ENCODE measurements at places on chromosomes 2 and 18.

DNA sequence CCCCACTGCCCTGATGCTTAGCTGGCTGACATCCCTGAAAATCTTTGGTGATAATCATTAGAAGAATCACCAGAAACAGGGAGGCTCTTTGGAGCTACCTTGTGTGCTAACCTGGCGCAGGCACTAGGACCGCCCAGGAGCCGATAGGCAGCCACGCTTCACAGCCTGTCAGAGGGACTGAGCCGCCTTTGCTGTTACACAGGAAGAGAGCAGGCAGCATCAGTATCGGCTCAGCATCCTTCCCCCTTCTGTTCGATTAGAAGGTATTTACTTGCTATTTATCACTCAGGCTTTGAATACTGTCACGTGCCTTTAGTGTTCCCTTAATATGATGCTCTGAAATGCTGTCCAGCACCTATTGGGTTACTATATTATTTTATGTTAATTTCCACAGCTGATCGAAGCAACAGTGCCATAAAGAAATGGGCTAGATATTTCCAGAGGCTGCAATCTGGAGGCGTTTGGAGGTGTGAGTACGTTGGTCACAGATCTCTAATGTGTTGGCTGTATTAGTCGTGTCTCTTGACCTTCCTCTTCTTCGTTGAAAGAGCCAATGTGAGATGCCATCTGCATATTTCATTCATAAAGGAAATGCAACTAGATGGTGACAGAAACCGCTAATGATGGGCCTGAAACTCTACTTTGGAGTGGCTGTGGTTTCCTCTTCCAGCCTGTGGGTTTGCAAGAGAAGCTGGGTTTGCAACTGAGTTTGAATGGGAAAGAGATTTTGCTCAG is 110.4 kb upstream of the RAB27B start:
- no peak for DNase-seq

DNA sequence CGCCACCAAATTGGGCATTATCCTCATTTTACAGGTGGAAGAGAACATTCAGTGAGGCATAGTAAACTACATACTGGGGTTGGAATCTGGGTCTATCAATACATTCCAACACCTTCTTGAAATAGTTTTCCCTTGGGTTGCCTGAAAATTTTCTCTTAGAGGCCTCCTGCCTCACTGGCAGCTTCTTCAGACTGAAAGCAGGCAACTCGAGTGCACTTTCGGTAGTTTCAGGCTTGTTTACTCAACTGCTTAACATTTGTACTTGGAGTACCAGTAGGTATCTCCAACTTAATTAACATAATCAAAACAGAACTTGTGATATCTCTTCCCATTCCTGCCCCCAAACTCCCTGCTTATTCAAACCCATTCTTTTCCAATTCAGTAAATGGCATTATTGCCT is 36.2 kb upstream of the C2orf74 start:
- DNase-seq: no peak

DNA sequence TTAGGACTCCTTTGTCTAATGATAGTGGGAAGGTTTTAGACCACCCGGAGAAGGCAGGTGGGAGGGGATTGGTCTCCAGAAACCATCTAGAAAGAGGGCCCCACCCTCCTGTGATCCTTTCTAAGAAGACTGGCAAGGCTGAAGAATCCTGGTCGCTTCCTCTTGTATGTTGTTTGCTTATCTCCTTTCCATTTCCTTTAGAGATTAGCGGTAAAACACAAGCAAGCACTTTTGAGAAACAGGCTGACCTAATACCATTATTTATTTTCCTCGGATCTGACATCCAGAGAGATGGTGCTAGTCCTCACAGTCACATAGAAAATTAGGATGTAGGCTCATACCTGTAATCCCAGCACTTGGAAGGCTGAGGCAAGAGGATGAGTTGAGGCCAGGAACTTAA is 45.2 kb upstream of the SPRED2 start:
- no peak for DNase-seq

DNA sequence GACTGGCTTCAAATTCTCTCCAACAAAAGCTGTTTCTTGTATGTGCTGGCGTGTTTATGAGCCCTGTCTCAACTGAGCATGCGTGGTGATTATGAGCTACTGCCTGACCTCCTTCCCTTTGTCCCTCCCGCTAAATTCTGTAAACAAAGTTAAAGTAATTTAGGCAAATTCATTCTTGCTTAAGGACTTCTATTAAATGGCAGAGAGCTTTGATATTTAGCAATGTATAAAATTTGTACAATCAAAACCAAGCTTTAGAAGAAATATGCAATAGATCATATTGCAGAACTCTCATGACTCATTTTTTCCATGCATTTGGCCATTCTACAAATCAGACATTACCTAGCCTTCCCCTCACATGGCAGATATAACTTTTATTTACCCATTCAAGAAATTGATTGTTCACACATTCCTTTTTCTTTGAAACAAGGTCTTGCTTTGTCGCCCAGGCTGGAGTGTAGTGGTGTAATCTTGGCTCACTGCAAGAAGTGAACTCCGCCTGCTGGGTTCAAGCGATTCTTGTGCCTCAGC is 18.2 kb downstream of the IGFBP2 start:
- no peak for DNase-seq

DNA sequence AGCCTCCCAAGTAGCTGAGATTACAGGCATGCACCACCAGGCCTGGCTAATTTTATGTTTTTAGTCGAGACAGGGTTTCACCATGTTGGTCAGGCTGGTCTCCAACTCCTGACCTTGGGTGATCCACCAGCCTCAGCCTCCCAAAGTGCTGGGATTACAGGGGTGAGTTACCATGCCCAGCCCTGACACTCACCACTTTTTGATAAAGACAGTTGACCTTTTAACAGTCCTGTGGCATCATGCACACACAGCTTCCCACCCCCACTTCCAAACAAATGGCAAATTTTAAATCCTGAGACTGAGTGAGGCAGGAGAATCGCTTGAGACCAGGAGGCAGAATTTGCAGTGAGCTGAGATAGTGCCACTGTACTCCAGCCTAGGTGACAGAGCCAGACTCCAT is 6.2 kb upstream of the DNAJB2 start:
- DNase-seq: no peak

DNA sequence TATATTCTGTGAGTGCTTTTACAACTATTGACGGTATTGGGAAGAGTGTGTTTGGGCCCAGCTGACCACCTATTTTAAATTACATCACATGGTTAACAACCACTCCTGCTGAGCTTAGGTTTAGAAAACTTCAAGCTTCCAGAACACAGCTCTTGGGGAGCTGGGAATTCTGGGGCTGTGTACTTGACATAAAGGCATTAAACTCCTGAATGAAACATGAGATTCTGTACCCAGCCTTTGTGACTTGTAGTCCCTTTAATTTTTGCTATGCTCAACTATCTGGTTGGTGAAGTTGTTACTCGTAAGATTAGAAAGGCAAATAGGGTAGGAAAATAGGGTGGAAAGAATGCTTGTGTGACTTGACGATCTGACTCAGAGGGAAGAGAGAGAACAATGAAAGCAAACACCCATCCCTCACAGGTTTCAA is 66.9 kb downstream of the LTBP1 start:
- no peak for DNase-seq

DNA sequence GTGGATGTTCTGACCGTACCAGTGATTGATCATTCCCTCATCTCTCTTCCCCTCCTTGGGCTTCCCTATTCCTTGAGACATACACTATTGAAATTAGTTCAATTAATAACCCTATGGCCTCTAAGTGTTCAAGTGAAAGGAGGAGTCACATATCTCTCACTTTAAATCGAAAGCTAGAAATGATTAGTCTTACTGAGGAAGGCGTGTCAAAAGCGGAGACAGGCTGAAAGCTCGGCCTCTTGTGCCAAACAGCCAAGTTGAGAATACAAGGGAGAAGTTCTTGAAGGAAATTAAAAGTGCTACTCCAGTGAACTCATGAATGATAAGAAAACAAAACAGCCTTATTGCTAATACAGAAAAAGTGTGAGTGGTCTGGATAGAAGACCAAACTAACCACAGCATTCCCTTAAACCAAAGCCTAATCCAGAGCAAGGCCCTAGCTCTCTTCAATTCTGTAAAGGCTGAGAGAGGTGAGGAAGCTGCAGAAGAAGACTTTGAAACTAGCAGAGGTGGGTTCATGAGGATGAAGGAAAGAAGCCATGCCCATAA is 144.4 kb upstream of the LYPD6 start:
- no peak for DNase-seq

- peak; percentile 62 for DNase-seq
Observed at GRCh38 chr18:48540251-48541025, 1.6 kb downstream of the CTIF start.

GRCh38 chr18:13614641-13615288 is 111.6 kb downstream of the FAM210A start:
- DNase-seq: no peak

DNA sequence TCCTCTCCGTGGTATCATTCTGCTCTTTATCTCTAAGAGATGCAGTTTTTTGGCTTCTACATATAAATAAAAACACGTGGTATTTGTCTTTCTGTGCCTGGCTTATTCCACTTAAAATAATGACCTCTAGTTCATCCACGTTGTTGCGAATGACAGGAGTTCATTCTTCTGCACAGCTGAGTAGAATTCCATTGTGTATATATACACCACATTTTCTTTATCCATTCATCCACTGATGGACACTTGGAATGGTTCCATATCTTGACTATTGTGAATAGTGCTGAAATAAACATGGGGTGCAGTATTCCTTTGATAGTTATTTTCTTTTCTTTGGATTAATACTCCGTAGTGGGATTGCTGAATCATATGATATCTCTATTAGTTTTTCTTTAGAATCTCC is 262.3 kb downstream of the SOX11 start:
- DNase-seq: no peak

- DNase-seq: no peak
Observed at GRCh38 chr2:8437228-8437948, 244.5 kb upstream of the ID2 start.

DNA sequence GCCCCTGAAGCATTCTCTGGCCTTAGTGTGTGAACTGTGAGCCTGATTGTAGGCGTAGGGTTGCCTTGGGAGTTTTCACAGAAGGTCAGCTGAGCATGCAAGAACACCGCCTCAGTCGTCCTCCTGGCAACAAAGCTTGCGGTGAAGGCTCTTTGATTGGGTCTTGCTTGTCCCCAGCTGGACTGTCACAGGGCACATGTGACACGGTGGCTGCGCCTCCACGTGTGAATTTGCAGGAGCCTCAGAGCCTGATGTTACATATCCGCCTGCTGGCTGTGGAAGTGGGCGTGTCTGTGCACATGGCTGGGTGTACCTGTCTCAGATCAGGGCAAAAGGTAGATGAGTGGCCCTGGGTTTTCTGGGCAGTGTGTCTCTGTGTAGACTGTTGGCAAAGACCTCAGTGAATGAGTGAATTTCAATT is 228.7 kb downstream of the HAUS1 start:
- no peak for DNase-seq

DNA sequence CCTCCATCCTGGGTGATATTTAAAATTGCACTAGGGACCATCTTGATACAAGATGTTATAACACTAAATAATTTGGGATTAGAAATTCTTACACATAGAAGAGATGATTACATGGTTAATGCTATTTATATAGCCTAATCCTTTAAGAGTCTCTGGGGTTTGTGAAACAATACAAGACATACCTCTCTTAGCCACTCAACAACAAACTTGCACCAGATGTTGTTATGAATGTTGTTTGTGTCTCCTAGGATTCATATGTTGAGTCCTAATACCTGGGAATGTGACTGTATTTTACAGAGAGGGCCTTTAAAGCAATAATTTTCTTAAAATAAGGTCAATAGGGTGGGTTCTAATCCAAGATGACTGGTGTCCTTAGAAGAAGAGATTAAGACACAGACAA is 678.3 kb downstream of the NYAP2 start:
- no peak for DNase-seq

GRCh38 chr2:43278564-43279220 is 52.3 kb upstream of the ZFP36L2 start:
- DNase-seq: peak; percentile 39

DNA sequence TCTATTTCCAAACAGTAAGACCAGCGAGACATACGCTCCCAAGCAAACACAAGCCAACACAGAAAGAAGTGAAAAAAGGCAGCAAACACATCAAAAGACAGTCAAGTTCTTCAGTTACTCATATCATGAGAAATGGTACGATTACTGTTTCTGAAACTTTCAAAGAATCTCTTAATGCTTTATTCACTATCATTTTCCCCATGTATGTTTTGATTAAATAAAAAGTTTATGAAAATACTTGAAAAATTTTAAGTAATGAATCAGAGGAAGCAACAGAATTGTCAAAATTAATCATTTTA is 114.9 kb downstream of the HDAC4 start:
- no peak for DNase-seq

GRCh38 chr2:47250586-47251403 is 95.7 kb upstream of the STPG4 start:
- DNase-seq: peak; percentile 8
